ENCODE measurements at places on chromosomes 11 and 22.

GRCh38 chr11:74380746-74381439, 17.3 kb downstream of the PGM2L1 start:
- no peak for DNase-seq

DNA sequence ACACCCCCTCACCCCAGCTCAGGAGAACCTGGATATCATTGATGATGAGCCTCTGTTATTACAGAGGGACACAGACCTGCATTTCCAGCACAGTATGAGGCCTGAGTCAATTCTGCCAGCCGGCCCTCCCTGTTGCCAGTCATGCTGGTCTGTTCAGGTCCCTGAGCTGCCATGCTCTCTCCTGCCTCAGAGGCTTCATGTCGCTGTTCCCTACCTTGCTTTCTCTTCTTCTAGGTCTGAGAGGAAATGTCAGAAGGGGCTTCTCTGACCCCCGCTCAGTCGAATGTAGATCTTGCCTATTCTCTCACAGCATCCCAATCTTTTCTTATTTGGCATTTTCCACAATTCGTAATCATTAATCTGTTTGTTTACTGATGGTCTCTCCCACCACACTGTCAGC, 21.8 kb upstream of the ABCC8 start:
- DNase-seq, result no peak

- DNase-seq, result no peak
Measured at GRCh38 chr22:34805771-34806170, 260.2 kb upstream of the ISX start.

- DNase-seq, result no peak
Measured at GRCh38 chr11:81331611-81332235, 1401.9 kb downstream of the FAM181B start.

Data from activated T-cell treated with anti-CD3 and anti-CD28 coated beads for 1 hour (primary cell).